ENCODE measurements at places on chromosomes 2 and 18.

- DNase-seq, result peak; percentile 78
Measured at GRCh38 chr2:10720947-10721395, 459 bp upstream of the ATP6V1C2 start.

DNA sequence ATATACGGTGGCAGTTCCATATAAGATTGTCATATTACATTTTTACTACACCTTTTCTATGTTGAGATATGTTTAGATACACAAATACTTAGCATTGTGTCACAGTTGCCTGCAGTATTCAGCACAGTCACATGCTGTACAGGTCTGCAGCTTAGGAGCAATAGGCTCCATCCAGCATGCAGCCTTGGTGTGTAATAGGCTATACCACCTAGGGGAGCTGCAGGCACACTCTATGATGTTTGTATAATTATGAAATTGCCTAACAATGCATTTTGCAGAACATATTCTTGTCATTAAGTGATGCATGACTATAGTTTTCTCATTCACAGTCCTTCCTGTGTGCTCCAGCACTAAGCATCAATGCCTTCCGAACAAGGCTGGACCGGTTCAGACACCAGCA, 133.4 kb downstream of the NDUFA10 start:
- no peak for DNase-seq

DNA sequence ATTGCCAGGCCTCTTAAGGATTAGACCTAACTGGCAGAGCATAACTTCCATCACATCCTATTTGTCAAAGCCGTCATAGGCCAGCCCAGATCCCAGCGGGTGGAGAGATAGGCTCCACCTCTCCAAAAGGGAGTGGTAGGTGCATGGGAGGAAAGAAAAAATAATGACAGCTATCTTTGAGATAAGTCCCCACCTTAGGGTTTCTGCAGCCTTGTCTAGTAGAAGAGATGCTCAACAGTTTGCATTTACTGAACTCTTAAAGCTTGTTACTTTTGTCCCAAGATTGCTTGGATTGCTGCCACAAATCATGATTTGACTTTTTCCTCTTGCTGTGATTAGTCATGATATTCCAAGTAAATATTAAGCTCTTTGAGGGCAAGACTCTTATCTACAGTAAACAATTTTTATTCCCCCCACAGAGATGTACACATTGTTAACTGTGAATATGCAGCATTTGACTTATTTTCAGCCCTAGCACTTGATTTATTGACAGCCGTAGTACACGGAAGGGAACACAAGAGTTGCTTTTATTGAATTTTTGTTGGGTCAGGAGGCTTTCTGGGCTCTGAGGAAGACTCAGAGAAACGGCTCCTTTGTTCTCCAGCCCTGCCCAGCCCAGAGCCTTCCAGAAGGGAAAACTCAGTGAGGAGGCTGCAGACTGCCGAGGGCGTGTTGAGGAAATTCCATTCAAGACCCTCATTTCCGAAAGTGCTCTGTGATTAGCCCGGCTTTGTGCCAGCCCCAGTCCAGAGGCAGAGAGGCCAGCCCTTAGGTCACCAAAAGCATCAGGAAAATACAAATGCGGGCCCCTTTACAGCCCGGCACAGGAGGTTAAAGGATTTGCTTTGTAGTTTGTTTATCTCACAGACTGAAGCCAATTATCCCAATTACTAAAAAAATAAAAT, 75.5 kb upstream of the ZNF532 start:
- no peak for DNase-seq

DNA sequence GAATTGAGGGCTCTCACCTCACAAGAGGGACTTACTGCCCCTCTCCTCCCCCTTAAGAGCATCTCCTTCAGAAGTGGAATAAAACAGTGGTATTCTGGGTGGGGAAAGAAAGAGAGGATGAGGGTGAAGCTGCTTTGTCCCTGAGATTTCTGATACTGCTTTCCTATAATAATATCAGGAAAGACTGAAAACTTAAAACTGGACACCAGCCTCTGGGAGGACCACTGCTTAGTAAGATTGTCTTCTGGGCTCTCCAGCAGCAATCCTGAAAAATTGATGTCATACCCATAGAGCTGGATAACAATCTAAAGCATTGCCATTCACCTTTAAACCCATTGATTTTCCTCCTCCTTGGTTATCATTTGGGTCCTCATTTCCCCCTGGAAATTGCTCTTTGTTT, 4.7 kb upstream of the HOXD4 start:
- DNase-seq, result no peak

- DNase-seq, result no peak
Measured at GRCh38 chr2:866009-866680, 84.5 kb upstream of the SNTG2 start.

DNA sequence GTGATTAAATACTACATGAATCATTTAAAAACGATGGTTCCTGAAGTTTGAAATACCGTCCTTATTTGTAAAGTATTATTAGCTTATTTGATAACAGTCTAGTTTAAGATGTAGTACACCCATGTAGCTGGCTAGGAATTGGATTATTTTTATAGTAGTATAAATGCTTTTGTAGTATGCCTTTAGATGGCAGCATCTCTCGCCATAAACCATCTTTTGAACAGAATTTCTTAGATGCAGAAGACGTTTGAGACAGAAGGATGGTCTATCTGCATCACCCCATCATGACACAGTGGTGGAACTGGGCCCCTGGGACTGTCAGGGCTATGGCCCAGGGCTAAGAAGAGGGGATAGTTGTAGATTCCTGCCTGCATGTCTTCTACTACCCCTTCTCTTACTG, 152.7 kb downstream of the WDSUB1 start:
- DNase-seq, result no peak

GRCh38 chr18:75036917-75037688, 171.8 kb downstream of the PTGR3 start:
- no peak for DNase-seq

DNA sequence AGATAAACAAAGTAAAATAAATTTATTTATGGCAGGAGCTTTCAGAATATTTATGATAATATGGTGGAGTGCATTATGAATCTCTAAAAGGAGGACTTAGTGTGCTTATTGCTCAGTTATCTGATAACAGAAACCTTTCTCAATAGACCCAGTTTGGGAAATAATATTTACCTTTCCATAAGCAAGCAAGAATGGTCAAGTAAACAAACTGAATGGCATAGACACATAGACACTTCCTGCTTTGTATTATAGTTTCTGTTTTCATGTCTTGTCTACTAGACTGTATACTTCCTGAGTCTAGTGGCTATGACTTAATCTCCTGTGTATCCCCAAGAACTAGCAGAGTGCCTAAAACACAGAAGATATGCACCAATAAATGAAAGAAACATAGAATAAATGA, 87.8 kb downstream of the UPP2 start:
- peak; percentile 45 for DNase-seq

GRCh38 chr2:149872041-149872440, 284.5 kb upstream of the MMADHC start:
- DNase-seq, result no peak

DNA sequence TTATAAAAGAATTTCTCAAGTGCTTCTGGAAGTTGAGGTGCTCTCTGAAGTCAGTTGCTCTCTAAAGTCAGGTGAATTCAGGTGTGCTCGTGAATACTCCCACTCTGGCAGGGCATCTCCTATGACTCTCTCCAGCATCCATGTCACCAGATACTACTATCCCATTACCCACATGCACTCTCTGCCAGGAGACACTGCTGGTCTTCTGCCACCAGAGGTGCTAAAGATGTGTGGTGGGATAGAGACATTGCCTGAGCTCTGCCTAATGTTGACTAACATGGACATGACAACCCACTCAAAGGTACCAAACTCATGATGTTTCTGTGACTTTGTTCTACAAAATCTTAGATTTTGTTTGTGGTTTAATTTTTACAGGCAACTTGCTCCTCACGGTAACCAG, 106.4 kb upstream of the HNRNPA3 start:
- DNase-seq, result no peak

- DNase-seq, result no peak
Measured at GRCh38 chr2:46179037-46179621, 118.1 kb upstream of the EPAS1 start.

- DNase-seq, result peak; percentile 45
Measured at GRCh38 chr2:230319211-230319862, 7.7 kb upstream of the SP140L start.

DNA sequence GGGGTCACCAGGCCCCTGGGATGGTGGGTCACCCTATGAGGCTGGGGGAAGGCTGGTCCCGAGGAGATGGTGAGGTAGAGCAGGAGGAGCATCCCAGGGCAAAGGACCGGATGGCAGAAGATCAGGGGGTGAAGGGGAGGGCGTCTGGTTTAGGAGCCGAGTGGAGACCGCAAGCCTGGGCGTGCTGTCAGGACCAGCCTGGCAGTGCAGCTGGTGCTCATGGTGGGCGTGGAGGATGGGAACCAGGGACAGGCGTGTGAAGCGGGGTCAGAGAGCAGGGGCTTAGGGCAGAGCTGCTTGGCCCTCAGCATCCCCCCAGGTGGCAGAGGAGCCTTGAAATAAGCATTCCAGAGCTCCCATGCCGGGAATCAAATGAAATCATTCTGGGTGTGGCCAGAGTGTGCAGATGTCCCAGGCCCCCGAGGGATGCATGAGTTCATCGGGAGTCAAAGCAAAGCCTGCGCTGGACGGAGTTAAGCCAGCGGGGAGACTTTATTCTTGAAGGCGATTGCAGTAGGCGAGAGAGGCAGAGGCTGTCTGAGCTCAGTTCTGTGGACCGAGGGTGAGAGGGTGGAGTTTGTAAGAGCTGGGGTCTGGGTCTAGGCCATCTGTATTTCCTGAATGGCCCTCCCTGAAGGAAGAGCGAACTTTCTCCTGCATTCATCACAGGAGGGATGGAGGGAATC, 33.1 kb upstream of the MBP start:
- no peak for DNase-seq

DNA sequence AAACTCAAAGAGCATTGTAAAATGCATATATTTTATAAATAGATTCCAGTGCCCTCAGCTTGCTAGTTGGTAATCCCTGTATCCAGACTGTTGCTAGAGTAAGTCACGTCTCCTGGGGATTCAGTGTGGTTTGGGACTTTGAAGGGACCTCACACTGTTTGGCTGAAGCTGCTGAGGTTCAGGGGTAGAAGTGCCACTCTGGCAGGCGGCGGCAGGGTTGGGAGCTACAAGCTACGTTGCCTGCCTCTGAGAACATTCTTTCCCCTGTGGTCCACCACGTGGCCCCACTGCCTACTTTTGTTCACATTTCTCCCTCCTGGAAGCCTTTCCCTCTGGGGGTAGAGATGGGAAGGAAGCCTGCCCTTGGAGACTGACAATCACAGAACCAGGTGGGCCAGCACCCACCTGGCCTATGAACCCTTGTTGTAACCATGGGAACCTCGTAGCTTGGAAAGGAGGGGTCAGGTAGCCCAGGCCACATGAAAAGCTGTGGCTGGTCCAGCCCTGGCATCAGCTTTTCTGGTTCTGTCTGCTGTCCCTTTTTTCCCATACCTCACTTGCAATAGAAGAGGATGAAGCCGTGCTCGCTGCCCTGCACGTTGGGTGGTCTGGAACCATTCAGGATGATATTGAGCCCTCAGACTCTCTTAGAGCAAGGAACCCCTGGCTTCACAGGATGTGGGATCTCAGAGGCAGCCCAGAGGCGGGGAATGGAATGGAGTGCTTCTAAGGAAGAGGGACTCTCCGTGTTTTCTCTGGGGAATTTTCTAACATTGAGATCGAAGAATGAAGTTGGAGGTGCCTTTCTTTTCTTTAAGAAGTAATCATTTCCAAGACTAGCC, 2.9 kb downstream of the RNF144A start:
- DNase-seq, result no peak

GRCh38 chr2:61379521-61379920, 91.4 kb downstream of the USP34 start:
- DNase-seq, result no peak

GRCh38 chr2:16716944-16717343, 51.3 kb upstream of the CYRIA start:
- no peak for DNase-seq

- no peak for DNase-seq
Measured at GRCh38 chr2:150127995-150128394, 359.5 kb downstream of the RND3 start.

DNA sequence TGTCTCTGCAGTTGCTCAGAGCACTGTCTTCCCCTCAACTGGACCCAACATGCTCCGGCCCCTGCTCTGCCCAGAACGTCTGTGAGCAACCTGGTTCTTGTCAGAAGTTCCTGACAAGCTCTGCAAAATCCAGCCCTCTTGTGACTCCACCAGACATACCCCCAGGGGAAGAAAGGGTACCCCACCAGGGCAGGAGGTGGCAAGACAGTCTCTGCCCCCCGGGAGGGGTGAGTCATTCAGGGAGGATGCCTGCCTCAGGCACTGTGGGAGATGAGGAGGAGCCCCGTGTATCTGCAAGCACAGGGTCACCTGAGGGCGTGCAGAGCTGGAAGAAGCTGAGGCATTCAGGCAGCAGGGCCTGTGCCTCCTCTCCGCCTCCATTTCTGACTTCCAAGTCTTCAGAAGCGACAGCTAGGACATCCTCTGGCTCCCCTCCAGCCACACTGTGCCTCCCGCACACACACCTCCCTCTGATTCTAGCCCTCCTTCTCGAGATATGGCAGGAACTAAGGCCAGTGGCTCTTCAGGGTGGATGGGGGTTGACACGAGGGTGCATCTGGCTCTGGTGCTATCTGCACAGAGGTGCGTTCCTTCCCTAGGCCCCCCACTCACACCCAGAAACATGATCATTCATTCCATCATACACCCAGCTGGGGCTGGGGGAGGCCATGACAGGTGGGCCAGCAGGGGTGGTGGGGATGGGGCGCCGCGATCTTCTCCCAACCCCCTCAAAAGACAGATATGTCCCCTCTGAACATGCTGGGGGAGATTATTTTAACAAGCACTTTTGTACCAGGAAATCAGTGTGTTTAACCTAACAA, 222.2 kb downstream of the CYP26B1 start:
- no peak for DNase-seq

DNA sequence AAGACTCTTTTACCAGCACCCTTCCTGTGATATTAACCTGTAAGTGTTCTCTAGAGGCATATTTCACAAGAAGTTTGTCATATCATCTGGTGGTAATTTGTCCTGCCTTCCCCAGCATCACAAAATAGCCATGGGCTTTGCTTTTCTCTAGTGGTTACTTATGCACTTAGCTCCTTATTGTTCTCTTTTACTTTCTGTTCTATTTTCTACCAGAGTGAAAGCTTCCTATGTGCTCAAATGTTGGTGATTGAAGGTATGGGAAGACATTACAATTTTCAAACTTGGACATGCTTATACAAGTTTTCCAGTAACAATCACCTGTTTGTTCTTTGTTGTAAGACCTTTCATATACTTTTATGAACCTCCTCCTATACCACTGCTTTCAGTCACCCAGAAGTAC, 87.0 kb upstream of the KCNH7 start:
- peak; percentile 48 for DNase-seq
